Right atrium auricular region (tissue), 2 donors: ENCODE measurements at places on chromosomes 13 and 19. TPM values are rescaled to one million over a fixed set of nuclear protein-coding genes. Genes with fewer than 3 reads are reported as not detected.

KLK2 gene
- not detected for total RNA-seq

USF2 gene
- 130 TPM for total RNA-seq

ENOX1 gene
- total RNA-seq: 2.4 TPM

SPIB gene
- total RNA-seq: not detected

IZUMO2 gene
- not detected for total RNA-seq

PRSS57 gene
- total RNA-seq: not detected

URAD gene
- not detected for total RNA-seq

ERICH4 gene
- not detected for total RNA-seq

SIRT2 gene
- total RNA-seq: 91.5 TPM

KLK1 gene
- 0.51 TPM for total RNA-seq

ELSPBP1 gene
- total RNA-seq: not detected

NPAS1 gene
- total RNA-seq: 0.39 TPM

VSTM1 gene
- not detected for total RNA-seq

DCAF15 gene
- total RNA-seq: 10.6 TPM

CD79A gene
- total RNA-seq: 1.1 TPM

OR4F17 gene
- not detected for total RNA-seq

TEKTIP1 gene
- total RNA-seq: not detected

ZIM2 gene
- not detected for total RNA-seq

CYP4F2 gene
- not detected for total RNA-seq

UPK1A gene
- not detected for total RNA-seq

FBXO27 gene
- 5.1 TPM for total RNA-seq

C19orf18 gene
- total RNA-seq: 1.7 TPM

PLPPR2 gene
- total RNA-seq: 30.5 TPM

SBK2 gene
- 172 TPM for total RNA-seq

ZNF554 gene
- 3.5 TPM for total RNA-seq

SULT2B1 gene
- not detected for total RNA-seq

RASL11A gene
- 9.3 TPM for total RNA-seq

IFI30 gene
- total RNA-seq: 8.1 TPM

CCDC70 gene
- not detected for total RNA-seq

GRIN3B gene
- total RNA-seq: 0.12 TPM

UNC13A gene
- total RNA-seq: not detected

SEMA6B gene
- 10.8 TPM for total RNA-seq

IFNL1 gene
- not detected for total RNA-seq

TDRD12 gene
- 0.96 TPM for total RNA-seq

RDH8 gene
- not detected for total RNA-seq

KASH5 gene
- total RNA-seq: not detected

COX7A1 gene
- 347 TPM for total RNA-seq

FGF21 gene
- total RNA-seq: not detected

KLK4 gene
- not detected for total RNA-seq

KLF2 gene
- total RNA-seq: 82.3 TPM

CYP4F12 gene
- total RNA-seq: 4.3 TPM

SCGB2B2 gene
- total RNA-seq: 0.37 TPM
